Natural killer cell treated with Interleukin-12 subunit alpha and Interleukin-12 subunit beta and Interleukin-15 and Interleukin-18, amount 100 ng/mL, for 72 hours (primary cell): ENCODE measurements at places on chromosomes 12 and 14.

DNA sequence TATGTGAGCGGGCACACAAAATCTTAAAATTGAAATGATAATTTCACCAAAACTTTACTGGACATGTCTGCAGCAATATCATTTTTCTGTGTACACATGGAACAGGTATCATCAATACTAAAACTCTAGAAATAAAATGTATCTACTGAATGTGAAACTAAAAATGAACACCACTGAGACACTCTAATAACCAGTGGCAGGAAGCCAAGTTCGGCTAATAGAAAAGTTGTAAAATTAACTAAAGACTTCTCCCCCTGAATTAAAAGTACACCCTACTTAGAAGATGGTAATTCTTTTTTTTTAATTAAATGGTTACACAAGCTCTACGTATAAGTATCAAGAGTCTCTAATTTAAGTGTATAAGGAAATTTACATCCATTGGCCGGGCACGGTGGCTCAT is 227.2 kb downstream of the MED13L start:
- DNase-seq: no peak

DNA sequence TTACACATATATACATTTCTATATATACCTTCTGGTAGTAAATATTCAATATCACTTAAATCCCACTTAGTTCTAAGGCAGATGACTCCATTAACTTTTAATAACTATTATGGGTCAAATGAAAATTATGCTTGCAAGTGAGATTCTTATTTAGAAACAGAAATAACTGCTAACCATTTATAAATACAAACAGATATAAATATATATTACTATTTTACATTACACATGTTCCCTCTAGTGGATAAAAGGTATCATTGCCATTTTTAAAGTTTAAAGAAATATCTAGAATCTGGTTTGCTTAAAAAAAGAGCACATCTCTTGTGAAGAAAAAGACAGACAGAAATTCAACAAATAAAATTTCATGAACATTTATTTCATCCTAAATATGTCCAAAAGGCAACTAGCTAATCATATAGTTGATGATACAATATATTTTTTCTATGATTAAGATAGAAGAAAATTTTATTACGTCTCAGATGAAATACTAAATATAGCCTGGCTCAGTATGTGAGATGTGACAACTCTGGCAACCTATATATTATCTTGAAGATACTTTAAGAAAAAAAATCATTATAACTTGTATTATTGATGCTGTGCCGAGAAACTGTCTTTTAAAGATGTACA is 11.7 kb upstream of the RAD51AP1 start:
- no peak for DNase-seq

DNA sequence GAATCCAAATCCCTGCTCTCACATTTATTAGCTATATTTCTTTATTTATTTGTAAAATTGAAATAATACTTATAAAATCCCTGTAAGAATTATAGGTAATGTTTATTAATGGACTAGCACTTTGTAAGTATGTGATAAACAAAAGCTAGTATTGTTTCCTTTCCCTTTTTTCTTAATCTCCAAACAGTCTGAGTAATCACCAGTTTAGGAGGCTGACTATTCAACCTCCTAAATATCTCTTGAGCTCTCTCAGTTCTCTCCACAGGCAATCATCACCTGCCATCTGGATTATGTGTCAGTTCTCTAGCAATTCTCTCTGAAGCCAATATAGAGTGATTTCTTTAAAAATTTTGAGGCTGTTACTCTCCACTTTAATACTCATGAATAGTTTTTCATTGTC is 9.2 kb upstream of the LYZ start:
- DNase-seq: no peak

DNA sequence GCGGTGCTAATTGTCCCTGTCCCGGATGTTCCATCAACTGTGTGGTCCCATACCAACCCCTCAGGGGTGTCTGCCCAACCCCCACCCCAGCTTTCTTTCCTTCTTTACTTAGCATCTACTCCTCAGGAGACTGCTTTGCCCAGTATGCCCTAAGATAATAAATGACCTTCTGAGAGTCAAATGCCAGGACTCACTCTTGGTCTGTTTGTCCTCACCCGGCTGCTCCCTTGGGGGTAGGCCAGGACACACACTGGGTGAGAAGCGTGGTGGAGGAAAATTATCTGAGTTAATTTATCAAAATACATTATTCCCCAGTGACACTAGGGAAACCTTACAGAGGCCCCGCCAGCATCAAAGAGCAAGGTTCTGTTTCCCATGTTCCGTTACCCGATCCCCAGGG is 457.0 kb downstream of the RGS6 start:
- DNase-seq: no peak

GRCh38 chr14:31029016-31029970 is 3.1 kb upstream of the STRN3 start:
- no peak for DNase-seq

- DNase-seq: no peak
Measured at GRCh38 chr12:50317203-50317602, 33.9 kb upstream of the LIMA1 start.

DNA sequence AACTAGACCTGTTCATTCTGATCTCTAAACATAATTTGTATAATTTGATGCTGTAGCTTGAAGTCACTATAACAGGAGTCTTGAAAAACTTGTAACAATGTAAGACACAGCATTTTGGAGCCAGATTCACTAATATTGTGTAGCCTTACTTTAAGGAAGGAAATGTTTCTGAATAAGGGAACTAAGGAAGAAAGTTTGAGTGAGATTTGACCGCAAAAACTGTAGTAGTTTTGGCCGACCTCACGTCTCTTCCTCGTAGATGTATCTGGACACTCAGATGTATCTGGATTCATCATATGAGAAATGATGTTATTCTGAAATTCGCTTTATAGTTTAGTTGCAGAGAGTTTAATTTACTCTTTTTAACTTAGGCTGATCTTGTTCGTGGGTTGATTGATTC is 13.9 kb upstream of the DNAH10 start:
- DNase-seq: no peak

DNA sequence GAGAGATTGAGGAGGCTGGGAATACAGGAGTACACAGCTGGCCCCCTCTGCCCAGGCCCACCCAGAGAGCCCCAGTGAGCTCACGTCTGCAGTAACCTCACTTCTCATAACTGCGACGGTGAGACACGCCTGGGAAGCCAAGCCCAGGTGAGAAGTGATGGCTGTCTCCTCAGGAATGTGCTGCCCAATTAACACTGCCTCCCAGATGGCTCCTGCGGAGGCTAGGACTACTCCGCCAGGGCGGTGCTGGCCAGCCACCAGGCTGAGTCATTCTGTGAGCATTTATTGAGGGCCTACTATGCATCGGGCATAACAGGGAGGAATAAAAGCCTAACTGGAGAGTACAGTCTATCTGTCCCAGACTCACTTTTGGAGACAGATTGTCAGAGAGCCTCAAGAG is 9.3 kb upstream of the TMEM106C start:
- no peak for DNase-seq

- no peak for DNase-seq
Measured at GRCh38 chr14:99067141-99067920, 204.7 kb downstream of the BCL11B start.

DNA sequence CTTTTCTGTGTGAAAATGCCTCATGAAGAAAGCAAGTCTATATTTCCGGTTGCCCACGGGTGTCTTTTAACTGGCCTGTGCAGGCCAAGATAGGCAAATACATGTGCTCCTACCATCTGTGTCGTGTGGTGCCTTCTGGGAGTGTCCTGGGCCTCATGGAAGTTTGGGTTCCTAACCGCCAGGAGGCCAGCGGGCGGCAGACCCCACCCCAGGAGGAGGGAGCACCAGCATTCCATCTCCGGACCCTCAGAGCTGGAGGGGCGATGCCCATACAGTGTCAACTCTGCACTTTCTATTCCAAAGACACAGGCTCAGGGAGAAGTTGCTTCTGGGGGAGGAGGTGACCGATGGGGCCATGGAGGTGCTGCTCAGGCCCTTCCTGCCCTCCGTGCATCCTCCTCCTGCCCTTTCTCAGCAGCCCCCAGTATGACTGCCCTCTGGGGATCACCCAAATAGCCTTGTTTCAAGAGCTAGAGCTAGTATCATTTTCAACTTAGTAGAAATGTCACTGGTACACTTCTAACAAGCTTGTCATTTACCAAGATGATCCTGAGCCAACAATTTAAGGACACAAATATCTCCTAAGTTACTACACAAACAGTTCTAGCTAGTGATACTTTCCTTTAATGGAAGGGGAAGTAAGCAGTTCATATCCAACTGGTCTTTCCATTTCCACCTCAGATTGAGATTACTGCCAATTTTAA is 17.8 kb downstream of the CCDC92 start:
- no peak for DNase-seq

DNA sequence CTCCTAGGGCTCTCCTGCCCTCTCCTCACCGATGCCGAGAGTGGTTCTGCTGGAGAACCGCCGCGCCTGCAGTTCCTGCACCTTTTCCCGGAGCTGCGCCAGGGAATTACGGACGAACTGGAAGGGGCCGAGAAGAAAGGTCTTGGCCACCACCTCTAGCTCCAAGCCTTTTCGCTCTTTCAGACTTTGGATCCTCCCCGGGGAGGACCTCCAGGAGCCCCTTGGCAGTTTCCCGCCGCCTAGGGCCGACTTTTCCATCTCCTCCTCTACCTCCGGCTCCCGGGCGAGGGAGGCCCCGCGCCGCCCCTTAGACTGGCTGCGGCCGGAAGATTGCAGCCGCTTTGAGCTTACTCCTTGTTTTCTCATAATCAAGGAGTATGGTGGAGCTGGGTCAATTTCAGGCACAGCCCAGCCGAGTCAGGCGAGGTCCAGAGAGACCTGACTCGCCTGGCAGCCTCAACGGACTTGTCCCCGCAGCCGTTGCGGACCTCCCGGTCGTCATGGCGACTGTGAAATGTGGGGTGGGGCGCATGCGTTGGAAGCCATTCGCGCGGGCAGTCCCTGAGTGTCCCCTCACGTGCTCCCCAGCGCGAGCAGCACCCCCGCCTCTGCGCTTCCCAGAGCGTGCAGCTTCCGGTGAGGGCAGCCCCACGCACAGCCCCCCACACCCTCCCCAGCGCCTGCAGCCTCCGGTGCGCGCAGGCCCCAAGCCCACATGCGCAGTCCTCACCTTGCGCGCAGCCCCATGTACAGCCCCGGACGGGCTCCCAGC is at the start of gene DPY19L2:
TSS of gene DPY19L2 (minus strand) at position 466 of the 772 bp plus-strand sequence. CDS start at position 366, 100 bp downstream.
- DNase-seq: no peak

- no peak for DNase-seq
Measured at GRCh38 chr12:117182866-117183265, 7.4 kb downstream of the FBXO21 start.

DNA sequence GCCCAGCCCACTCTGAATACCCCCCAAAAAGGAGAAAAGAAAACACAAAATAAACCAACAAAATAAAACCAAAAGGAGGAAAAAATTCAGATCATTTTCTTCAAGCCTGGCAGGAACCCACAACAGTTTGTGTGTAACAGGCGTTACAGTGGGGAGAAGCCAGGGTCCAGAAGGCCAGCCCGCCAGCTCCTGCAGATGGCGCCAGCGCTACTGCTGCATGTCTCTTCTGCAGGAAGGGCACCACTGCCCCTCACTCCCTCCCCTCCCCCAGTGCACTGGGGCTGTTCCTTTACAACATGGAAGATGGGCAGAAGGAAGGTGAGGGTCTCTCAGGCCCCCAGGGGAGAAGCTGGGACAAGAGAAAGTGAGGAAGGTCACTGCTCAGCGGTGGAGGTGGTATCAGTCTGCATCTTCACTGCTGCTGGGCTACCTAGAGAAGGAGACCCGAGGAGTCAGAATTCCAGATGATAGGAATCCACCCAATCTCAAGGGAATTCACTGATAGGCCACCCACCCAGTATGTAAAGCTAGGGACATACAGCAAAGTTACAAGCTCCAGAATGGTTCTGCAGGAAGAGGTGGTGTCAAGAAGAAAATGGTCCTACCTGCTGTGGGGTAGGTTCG is 2.3 kb upstream of the NOP2 start:
- no peak for DNase-seq

DNA sequence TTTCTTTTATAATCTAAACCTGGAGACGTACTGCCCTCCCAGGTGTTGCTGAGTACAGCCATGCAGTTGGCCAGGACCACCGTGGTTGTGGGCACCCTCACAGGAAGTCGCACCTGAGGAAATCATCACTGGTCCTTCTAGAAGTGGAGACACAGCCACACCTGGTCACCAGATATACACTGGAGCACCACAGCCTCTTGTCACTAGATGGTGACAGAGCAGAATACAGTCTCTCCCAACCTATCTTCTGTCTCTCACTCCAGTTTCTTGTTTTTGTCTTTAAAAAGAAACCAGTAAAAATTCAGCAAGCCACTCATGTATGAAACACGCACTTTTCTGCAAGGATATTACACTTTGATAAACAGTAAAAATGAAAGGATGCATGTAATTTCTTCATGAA is 43.1 kb upstream of the GPHB5 start:
- no peak for DNase-seq

DNA sequence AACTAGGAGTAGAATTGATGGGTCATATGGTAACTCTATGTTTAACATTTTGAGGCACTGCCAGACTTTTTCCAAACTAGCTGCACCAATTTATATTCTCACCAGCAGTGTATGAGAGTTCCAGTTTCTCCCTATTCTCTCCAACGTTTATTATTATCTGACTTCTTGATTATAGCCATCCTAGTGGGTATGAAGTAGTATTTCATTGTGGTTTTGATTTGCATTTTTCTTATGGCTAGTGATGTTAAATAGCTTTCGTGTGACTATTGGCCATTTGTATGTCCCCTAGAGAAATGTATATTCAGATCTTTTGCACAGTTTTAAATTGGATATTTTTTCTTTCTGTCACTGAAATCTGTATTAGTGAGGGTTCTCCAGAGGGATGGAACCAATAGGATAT is 37.8 kb downstream of the HELB start:
- DNase-seq: no peak
